ENCODE measurements at places on chromosomes 2 and 18.

GRCh38 chr2:58826795-58827194, 585.7 kb upstream of the FANCL start:
- no peak for DNase-seq

DNA sequence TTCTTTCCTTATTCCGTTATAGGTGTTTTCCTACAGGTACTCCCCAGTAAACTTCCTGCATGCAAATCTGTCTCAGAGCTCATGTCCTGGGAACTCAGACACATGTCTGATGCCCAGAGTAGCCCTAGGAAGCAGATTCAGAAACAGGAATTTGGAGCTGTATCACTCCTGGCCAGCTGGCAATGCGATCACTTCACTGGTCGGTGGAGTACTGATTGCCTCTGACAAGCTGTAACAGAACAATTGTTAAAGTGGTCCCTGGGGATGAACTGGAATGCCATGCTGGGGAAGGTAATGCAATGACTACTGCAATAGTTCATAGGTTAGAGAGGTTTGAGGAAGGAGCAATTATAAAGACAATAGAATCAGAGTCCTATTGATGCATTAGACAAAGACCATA, 131.6 kb upstream of the DOCK10 start:
- DNase-seq = no peak

GRCh38 chr2:161141033-161141432, 19.2 kb upstream of the TANK start:
- no peak for DNase-seq

DNA sequence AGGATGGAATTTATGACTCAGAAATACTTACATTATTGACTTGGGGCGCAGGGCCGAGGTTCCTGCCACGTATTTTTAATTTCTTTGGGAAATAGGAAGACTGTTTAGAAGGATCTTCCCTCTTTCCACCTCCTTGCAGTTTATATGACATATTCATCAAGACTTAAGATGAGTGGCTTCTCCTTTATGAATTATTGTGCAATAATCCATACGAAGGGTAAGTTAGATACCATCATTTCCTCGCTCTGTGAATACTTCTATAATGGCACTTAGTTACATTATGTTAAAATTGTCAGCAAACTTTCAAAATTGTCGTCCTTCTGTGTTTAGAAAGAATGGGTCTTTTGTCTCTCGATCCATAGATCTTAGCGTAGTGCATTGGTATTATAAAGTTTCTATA, 328.8 kb upstream of the UBE2E3 start:
- no peak for DNase-seq

- no peak for DNase-seq
Observed at GRCh38 chr2:162344617-162344950, 652 bp downstream of the GCA start.

DNA sequence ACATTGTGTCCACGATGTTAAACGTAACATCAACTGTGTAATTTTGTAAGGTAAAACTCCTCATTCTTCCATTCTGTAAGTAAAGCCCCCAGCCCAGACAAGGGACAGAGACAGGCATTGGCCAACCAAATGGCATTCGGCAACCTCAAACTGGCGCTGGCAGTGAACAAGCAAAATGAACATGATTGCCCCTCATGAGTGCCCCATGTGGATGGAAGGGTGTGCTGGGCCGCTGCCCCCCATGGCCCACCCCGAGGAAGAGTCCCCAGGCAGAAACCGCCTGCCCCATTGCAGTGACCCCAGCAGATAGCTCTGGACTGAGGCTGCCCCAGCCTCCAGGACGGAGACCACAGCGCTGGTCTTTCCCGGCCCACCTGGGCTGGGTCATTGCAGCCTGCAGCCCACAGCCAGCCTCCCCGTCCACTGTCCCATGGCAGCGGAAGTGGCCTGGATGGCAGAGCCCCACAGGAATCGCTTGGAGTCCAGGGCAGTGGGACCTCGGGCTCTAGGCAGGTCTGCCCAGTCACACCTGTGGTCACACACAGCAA, 220.2 kb downstream of the HDAC4 start:
- DNase-seq = no peak

DNA sequence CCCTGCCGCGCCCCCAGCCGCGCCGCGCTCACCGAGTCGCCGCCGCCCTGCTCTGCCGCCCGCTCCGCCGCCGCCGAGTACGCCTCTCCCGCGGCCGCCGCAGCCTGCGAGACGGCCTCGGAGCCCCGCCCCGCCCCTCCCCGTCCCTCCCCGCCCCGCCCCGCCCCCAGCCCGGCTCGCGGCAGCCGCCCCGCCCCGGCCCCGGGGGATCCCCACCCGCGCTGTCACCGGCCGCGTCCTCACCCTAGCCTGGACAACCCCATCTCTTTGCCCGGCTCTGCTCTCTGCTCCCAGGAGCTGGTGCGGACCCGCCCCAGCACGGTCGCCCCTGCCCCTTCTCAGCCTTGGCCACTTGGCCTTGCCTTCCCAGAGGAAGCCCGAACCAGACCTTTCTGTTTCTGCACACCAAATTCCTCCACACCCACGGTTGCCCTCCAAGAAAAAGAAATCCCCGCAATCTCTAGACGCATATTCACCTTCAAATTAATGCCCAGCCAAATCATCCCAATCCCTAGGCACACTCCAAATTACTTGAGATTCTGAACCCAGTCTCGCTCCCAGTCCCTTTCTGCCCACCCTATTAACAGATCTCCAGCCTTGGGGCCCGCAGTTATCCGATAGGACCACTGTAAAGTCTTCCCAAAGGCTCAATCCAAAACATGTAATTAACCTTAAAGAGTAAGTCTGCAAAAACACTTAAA, at the start of gene CYRIA:
Gene CYRIA (minus strand): TSS at position 87 of the 701 bp plus-strand sequence. CDS start 77,715 bp downstream, outside the sequence.
- peak; percentile 67 for DNase-seq

DNA sequence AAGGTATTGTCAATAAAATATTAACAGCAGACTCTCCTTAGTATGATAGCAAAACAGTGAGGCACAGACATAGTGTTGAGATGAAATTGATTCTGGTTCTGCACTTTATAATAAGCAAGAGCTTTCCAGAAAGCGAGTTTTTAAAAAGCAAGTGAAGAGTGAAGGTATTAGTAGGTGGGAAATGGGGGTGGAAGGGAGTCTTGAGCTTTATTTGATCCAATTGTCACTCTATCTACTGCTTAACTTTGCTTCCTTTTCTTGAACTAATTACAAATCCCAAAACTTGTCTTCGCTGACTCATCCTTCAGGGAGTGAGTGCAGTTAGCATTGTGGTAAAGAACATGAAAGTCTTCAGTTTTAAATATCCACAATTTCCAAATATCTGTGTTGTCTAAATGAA, 120.6 kb upstream of the BOD1L2 start:
- no peak for DNase-seq

DNA sequence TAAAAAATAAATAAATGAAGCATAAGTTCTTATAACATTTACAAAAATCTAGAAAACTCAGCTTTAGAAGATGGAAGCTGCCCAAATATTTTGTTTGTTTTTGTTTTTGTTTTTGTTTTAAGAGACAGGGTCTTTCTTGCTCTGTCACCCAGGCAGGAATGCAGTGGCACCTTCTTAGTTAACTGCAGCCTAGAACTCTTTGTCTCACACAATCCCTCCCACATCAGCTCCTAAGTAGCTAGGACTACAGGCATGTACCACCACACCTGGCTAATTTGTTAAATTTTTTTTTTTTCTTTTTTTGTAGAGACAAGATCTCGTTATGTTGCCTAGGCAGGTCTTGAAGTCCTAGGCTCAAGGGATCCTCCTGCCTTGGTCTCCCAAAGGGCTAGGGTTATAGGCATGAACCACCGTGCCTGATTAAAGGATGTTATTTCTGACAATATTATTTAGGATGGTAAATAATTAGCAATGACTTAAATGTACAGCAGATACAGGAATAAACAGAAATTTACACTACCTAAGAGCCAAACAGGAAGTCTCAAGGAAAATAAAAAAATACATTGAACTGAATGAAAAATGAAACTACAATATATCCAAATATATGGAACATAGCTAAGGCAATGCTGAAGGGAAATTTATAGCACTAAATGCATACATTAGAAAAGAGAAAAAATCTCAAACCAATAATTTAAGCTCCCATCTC, 17.2 kb downstream of the SESTD1 start:
- DNase-seq = no peak

GRCh38 chr2:239381709-239382134, 19.1 kb downstream of the HDAC4 start:
- peak; percentile 89 for DNase-seq

DNA sequence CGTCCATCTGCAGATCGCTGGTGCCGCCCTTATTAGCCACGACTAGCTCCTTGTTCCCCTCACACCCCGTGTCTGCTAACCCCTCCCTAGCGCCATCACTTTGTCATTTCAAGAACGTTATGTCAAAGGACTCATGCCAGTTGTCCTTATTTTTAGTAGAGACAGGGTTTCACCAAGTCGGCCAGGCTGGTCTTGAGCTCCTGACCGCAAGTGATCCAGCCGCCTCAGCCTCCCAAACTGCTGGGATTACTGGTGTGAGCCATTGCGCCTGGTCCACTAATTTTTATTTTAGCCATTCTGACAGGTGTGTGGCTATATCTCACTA, 138.9 kb upstream of the HDAC4 start:
- no peak for DNase-seq

GRCh38 chr2:235555371-235555770, 61.5 kb downstream of the AGAP1 start:
- DNase-seq = no peak

DNA sequence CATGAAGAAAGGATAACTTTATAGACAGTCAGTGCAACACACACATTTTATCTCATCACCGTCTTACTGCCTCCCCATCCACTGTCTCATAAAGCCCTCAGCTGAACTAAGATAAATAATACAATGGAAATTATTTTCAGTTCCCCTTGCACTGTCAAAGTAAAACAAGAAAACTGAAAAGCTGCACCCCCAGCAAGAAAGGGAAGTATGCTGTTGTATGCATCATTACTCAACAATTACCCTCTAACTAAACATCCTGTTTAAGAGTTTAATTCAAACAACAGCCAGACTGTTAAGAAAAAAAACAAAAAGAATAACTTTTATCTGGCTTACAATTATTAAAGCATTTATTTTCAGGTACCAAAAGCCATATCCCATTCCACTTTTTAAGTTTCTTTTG, 25.0 kb downstream of the MPPE1 start:
- peak; percentile 79 for DNase-seq

- no peak for DNase-seq
Observed at GRCh38 chr2:110866045-110866444, 133.7 kb downstream of the ACOXL start.

- no peak for DNase-seq
Observed at GRCh38 chr2:99420031-99420430, 69.8 kb downstream of the REV1 start.

DNA sequence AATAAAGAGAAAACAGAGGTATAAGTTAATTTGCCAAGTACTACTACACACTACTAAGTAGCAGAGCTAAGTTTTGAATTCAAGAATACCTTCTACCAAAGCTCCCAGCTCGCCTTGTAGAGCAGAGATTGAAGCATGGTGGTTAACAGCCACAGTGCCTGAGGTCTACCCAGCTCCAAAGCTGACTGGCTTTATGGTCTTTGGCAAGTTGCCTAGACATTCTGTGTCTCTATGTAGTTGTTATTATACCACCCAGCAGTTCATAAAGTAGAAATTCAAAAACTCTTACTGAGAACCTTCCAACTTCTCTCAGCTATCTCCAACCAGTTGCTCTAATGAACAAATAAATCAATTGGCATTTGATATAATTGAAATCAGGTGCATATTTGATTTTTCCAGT, 87.8 kb downstream of the PDE11A start:
- no peak for DNase-seq

DNA sequence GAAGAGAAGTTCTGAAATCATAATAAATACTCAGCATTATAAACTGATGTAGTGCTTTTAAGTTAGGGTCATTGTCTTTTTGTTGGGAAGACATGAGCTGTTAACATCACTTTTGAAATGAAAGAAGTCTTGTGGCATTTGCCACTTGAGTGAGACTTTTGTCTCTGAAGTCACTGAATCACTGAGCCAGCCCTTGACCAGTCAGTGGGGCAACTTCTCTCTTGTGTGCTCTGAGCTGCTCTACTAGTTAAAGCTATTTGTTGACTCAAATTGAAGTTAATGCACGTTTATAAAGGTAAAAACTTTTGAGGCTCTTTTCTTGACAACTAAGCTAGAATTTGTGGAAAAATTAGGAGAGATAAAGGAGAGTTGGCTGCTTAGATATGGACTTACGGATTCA, 6.7 kb downstream of the WDR43 start:
- no peak for DNase-seq

GRCh38 chr2:126513033-126513432, 142.9 kb upstream of the GYPC start:
- DNase-seq = no peak

DNA sequence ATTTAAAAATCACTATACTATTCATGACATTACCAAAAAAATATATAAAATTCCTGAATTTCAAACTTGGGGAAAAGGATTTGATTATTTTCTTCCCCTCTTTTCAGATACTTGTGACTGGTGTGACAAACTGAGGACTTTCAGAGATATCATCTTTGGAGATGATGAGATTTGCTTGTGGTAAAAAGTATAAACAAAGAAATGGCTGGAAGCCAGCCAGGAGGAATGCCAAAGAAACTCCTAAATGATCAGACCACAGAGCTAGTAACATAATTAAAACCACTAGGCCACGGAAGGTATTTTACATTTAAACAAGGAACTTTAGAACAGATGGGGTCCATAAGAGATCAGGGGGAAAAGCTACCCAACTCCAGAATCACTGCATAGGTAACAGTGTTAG, 58.7 kb downstream of the PIGN start:
- DNase-seq = no peak

DNA sequence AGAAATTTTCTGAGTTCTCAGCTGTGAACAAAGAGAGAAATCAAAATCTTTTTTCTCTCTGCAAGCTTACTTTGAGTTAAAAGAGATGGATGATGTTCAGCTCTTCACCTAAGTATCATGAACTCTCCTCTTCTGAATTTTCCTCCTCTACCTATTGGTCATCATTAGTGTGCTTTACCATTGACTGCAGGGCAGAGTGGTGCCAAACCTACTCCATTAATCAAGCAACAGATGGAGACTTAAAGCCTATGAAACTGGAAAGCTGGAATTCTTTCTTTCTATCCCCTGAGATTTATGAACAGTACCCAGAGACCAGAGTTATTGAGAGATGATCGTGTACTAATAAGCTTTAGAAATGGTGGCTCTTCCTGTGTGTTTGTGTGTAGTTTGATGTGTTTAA, 31.3 kb upstream of the LINC00305 start:
- no peak for DNase-seq

- no peak for DNase-seq
Observed at GRCh38 chr2:69114534-69114933, 101.6 kb downstream of the ANTXR1 start.

- no peak for DNase-seq
Observed at GRCh38 chr2:24721470-24721869, 71.7 kb downstream of the PTRHD1 start.

GRCh38 chr2:219041252-219041651, at the start of gene CFAP65:
CFAP65 (minus strand) TSS chr2:219041516; CDS start chr2:219039048, 2,468 bp downstream.
- no peak for DNase-seq

GRCh38 chr2:128986026-128986715, 667.5 kb upstream of the HS6ST1 start:
- no peak for DNase-seq

All from naive B cell (primary cell).